ENCODE measurements at places on chromosomes 2 and 18.

- no peak for DNase-seq
Observed at GRCh38 chr2:218298314-218298875, 6.1 kb upstream of the TMBIM1 start.

GRCh38 chr2:46831051-46831868 is 84.3 kb downstream of the MCFD2 start:
- peak; percentile 99 for DNase-seq

- no peak for DNase-seq
Observed at GRCh38 chr18:43405097-43405496, 127.8 kb upstream of the SYT4 start.

- DNase-seq, result no peak
Observed at GRCh38 chr18:7663366-7664312, 96.5 kb downstream of the PTPRM start.

GRCh38 chr18:35491700-35492077 is 6.1 kb downstream of the INO80C start:
- DNase-seq, result no peak

- DNase-seq, result no peak
Observed at GRCh38 chr2:213644926-213645325, 360.7 kb downstream of the SPAG16 start.

- no peak for DNase-seq
Observed at GRCh38 chr2:6952101-6952500, 34.9 kb downstream of the RNF144A start.

DNA sequence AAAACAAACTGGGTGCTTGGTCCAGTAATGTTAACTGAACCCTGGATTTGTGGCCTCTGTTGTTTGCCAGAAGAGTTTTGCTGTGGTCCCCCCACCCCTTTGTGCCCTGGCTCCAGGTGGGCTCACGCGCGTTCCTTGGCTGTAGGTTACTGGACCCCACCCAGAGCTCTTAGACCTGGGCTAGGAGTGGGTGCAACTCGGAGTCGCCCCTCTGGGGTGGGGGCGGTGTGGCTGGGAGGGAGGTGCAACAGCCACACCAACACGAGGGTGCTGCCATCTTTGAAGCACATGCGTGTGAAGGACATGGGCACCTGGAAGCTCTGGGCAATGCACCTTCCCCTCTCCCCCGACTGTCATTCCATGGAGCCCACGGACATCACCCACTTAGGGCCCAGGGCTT is 92.7 kb downstream of the USP40 start:
- no peak for DNase-seq

- DNase-seq, result no peak
Observed at GRCh38 chr2:111157071-111157661, 36.5 kb downstream of the BCL2L11 start.

GRCh38 chr2:47307066-47307465 is 95.9 kb upstream of the MSH2 start:
- DNase-seq, result no peak

- DNase-seq, result no peak
Observed at GRCh38 chr2:212649646-212650045, 111.0 kb upstream of the ERBB4 start.

DNA sequence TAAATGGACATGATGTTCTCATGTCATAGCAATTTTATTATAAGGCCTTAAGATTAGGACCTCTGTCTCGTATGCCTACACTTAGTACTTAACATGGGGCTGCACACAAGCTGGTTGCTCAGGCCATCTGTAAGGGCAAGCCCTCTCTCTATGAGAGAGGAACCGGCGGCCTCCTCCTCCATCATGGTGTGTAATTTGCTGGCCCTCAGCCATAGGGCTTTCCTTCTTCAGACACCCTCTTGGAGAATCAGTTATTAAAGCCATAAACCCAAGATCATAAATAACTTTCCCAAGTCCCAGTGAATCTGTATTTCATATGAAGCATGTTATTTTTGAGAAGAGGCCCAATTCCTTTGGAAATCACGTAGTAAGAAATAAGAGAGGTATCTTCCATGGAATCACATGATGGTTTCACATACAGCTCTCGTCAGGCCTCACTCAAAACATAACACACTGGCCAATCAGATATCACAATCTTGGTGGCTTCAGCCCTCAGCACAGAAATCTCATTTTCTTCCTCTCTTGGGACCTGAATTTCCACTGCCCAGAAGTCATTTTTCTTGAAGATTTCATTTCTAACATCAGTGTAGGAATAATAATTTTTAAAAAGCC is 92.6 kb downstream of the RDH14 start:
- no peak for DNase-seq

GRCh38 chr2:174605687-174606086 is 8.1 kb upstream of the WIPF1 start:
- DNase-seq, result no peak

DNA sequence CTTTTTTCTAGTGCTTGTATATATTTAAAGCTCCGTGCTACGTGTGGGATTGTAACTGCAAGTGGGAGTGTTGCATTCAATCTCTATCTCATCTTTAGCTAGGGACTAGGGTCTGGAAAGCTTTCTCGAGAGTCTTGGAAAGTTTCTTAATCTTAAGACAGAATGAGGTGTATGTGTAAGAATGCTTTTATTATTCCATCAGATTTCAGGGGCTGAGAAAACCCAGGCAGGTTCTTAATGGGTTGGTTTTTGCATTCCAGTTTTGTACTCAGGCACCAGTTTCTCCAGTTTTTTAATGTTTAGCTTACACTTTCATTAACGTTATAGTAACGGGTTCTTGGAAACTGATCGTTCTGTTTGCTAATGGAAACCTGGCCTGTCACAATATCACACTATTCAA is 20.3 kb downstream of the MRPL19 start:
- no peak for DNase-seq

DNA sequence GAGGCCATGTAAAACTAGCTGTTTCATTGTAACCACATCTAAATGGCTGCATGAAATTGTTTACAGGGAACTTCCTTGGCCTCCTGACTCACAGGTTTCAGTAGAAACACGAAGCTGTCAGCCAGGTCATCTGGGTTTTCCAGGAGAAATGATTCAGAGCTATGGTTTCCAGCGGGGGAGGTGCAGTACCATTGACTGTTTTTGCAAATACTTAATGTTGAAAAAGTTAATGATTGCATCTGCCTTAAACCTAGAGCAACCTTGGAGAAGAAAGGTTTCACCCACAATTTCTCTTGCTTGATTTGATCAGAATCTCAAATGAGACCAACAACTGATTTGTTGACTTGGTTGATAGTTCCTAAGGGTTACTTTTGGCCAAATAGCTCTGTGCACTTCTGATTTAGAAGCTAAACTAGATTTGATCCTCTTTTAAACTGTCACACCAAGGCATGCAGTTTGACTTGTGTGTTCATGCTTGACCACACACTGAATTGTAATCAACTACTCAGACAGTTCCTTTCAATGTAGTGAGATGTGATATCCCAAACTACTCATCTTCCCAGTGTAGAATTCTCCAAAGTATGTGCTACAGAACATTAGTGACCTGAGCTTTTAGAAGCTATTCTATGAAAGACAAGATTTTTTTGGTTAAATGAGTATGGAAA is 193.5 kb upstream of the CHST9 start:
- no peak for DNase-seq

GRCh38 chr2:195450552-195451113 is 206.4 kb upstream of the SLC39A10 start:
- no peak for DNase-seq

DNA sequence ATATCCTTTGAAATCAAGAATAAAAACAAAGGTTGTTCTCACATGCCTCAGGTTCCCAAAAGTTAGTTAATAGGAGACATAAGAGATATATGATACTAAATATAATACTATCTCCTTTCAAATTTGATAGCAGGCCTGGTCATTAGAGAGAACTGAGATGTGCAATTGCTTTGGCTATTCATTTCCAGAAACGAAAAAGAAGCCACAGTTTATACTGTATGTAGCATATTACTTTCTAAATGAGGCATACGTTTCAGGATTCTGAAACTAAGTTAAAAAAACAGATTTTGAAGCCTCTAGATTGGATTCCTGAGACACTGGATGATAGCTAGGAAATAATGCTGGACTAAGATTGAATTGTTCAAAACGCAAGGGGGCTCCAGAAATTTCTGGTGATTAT is 7.1 kb downstream of the PPP1R1C start:
- DNase-seq, result no peak

GRCh38 chr2:112920923-112921532 is 10.1 kb downstream of the IL37 start:
- no peak for DNase-seq

- no peak for DNase-seq
Observed at GRCh38 chr2:215277944-215278343, 33.9 kb upstream of the ATIC start.

GRCh38 chr2:203750346-203751068 is 44.1 kb downstream of the CD28 start:
- no peak for DNase-seq

- DNase-seq, result no peak
Observed at GRCh38 chr2:47539228-47539627, 136.3 kb downstream of the MSH2 start.

- no peak for DNase-seq
Observed at GRCh38 chr2:180661686-180662030, 318.7 kb upstream of the UBE2E3 start.

DNA sequence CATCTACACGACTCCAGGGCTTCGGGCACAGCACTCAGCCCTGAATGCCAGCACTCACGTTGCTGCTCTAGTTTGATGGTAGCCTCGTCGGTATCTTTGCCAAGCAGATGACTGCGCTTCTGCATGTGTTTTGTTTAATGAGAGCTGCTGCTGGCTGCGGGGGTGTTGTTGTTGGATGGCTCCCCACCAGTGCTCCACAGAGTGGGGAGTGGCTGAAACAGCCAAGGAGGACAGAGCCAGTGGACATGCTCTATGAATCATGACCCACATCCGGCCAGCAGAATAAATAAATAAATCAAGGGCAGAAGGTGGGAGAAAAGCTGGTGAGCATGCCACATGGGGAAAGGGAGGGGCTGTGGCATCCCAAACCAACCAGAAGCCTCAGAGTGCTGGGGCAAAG is 131.2 kb upstream of the SOX11 start:
- DNase-seq, result no peak

DNA sequence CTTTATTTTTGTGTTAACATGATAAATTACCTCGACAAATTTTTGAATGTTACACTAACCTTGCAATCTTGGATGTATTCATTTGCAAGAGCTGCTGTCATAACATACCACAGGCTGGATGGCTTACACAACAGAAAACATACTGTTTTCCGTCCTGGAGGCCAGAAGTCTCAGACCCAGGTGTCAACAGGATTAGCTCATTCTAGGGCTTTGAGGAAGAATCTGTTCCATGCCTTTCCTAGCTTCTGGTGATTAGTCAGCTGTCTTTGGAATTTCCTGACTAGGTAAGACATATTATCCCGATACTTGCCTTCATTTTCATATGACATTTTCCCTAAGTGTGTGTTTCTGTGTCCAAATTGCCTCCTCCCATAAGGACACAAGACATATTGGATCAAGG is 188.6 kb upstream of the CDH19 start:
- no peak for DNase-seq

DNA sequence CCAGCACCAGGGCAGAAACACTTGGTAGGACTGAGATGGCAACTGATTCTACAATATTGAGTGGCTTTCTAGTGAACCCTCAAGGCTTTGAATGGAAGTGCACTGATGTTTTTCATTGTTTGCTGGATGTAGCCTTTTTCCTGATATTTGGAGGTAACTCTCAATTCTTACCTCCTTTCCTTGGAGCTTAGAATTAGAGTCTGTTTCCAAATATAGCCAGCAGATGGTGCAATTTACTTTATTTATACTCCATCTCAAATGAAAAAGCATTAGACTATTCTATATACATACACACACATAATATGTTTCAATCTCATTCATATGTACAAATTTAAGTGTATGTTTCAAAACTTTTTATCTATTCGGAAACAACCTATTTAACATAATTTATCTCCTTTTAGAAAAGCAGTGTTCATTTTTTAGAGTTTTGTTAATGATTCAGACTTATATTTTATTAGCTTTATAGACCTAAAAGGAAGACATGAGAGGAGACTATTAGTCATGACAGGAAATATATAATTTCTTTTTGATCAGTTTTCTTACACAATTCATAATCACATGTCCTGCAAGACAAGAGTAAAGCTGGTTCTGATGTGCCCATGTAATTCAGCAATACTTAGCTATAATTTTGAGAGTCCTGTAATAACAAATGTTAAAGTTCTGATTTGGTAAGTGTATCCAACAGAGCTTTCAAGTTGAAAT is 124.8 kb downstream of the NUP35 start:
- DNase-seq, result no peak

- no peak for DNase-seq
Observed at GRCh38 chr2:132725148-132725547, 55.1 kb upstream of the LYPD1 start.

DNA sequence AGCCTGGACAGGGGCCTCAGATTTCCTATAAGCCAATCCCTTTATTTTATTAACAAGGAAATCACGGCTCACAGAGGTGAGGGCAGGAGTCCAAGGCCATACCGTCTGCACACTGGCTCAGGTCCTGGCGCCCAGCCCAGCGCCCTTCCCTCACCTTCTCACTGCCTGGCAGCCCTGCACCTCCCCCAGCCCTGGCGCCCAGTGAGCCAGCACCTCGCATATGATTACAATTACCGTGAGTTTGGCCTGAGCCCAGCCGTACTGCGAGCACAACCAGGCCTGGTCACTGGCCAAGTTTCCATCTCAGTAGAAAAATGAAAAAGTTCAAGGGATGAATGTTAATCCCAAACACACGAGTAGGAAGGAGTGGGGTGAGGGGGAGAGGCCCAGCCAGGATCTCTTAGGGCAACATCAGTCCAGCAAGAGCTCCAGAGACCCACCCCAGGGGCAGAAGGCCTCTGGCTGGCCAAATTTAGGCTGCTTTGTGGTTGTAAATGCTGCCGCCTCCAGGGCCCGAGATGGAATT is 68.4 kb downstream of the MCFD2 start:
- peak; percentile 89 for DNase-seq

DNA sequence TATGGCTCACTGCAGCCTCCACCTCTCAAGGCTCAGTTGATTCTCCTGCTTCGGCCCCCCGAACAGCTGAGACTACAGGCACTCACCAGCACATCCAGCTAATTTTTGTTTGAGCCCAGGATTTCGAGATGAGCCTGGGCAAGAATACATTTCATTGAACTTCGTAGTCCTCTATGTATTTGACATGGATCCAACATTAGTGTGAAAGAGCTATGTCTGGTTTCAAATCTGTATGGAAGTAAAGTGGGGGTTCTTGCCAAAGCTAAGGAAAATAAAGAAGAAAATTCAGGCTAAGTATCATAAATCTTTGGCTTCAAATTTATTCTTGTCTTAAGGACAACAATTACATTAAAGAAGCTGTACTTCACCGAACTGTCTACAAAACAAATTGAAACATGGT is 1291.7 kb upstream of the CRIM1 start:
- no peak for DNase-seq

GRCh38 chr2:15082105-15083058 is 449.9 kb downstream of the LRATD1 start:
- DNase-seq, result no peak

All from GM04503 (cell line).